ENCODE measurements at places on chromosomes 11 and 22.

GRCh38 chr11:130301002-130301401 lies 13.7 kb downstream of the ZBTB44 start:
- no peak for DNase-seq

DNA sequence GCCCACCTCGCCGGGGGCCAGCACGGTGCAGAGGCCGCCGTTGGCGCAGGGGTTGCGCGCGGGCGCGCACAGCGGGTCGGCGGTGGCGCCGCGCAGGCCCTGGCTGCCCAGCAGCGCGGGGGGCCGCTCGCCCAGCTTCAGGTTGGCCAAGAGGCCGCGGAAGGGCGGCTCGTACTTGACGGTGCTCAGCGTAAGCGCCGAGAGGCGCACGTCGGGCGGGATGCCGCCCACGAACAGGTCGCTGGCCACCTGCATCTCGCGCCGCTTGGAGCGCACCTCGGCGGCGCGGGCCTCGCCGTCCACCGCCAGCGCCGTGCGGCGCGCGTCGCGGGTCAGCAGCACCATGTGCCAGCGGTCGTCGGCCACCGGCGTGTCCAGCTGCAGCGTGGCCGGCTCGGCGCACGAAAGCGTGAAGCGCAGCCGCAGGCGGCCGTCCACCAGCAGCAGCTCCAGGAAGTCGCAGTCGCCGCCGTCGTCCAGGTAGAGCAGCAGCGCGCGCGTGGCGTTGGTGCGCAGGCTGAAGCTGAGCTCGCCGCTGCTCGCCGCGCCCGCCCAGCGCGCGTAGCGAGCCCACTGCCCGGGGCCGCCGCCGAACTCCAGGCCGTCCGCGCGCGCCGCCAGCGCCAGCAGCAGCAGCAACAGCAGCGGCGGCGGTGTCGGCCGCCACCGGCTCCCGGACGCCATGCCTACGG lies 9.8 kb downstream of the NRXN2 start:
- no peak for DNase-seq

DNA sequence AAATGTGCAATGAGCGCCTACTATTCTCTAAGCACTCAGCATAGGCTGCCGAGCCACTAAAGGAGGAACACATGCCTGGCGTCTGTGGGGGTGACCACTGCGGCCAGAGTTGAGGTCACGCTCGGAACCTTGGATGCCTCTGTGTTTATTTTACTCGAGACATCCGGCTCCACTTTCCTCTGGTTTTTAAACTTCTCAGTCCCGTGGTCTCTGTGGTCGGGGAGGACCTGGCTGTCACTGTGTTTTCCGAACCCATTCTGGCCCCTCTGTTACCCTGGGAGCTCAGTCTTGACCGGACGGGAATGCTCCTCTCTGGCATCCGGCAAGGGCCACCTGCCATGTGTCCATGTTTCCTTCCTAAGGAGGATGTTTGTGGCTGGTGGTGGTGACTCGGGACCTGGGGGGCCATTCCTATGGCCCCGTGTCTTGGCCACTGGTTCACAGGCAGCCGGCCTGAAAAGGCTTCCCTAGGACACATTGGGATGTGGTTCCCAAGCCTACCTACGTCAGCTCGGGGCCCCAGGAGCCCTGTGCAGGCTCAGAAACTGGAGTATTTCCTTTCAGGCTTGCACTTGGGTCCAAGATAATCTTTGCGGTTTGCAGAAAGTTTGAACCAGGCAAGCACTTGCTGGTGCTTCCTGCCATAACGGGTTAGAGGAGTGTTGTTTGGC lies 46.7 kb upstream of the PARVG start:
- no peak for DNase-seq

DNA sequence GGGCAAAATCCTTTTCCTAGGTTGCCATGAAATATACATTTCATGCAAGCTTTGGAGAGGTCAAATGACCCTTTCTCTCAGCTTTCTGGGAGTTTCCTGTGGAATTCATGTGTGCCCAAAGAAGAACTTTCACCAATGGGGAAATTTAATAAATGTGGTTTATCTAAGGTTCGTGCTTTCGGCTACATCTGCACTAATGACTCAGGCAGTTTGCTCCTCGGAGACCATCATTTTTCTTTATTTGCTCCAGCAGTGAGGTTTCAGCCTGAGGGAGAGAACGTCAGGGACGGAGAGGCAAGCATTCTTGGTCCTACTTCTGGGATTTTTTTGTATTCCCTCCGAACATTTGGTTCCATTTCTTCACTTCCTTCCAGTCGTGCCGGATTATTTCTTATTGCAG lies 85.2 kb downstream of the FLI1 start:
- DNase-seq = no peak

GRCh38 chr11:108973402-108974162 lies 308.7 kb downstream of the DDX10 start:
- DNase-seq = no peak

DNA sequence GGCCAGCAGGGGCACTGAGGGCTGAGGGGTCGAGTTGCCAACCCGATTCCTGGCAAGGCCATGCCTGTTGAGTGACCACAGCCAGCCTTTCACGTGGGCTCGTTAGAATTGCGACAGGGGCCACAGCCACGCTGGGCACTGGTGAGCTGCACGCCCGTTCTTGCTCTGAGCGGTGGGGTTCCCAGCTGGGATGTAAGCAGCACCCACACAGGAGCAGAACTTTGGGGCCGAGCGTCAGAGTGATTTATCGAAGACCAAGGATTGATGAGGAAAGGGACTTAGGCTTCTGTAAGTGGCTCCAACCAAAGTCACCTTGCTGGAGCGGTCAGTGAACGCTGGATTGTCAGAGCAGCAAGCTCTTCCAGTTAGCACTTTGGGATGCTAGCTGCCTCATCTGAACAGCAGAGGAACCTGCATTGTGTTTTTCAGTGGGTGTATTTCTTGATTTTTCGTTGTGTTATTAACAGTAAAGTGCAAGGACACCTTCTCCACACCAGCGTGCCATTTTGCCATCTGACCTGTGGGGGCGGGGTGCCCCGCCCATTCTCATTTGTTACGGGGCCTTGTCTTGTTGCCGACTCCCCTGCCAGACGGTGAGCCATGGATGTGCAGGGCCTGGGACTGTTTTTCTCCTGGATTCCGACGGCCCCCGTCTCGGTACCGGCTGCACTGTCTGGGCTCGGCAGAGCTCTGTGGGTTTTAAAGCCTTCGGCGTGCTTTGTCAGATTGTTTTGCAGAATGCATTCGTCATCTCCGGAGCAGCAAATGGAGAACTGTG lies 202.5 kb downstream of the TBC1D22A start:
- DNase-seq = no peak

DNA sequence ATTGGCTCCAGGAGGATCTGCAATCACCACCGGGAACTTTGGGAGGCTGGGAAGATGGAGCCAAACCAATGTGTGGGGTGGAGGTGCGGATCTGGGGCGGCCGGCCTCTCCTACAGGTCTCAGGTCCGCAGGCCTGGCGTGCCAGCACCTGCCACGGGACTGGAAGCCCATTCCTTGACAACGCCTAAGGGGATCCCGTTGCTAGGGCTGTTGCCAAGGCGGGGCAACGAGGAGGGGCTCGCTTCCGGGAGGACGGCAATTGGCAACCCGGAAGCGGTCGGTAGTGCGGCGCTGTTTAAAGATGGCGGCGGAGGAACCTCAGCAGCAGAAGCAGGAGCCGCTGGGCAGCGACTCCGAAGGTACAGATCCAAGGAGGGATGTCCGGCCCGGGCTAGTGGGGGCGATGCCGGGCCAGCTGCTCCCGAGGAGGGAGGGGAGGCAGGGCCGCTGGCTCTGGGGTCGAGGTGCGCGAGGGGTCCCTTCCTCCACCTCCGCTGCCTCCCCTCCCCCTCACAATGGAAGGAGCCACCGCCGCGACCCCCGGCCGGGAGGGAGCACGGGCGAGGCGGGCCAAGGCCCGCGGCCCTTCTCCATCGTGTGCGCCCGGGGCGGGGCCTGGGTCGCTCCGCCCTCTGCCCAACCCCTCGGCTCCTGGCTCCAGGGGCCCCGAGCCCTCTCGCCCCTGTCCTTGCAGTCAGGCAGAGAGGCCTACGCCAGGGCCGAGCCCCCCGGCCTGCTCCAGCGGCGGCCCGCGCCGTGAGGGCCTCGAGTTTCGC lies at the start of gene OTUB1:
TSS of gene OTUB1 (plus strand) at position 283 of the 776 bp plus-strand sequence. CDS start at position 302, 19 bp downstream.
- DNase-seq = peak; percentile 79

DNA sequence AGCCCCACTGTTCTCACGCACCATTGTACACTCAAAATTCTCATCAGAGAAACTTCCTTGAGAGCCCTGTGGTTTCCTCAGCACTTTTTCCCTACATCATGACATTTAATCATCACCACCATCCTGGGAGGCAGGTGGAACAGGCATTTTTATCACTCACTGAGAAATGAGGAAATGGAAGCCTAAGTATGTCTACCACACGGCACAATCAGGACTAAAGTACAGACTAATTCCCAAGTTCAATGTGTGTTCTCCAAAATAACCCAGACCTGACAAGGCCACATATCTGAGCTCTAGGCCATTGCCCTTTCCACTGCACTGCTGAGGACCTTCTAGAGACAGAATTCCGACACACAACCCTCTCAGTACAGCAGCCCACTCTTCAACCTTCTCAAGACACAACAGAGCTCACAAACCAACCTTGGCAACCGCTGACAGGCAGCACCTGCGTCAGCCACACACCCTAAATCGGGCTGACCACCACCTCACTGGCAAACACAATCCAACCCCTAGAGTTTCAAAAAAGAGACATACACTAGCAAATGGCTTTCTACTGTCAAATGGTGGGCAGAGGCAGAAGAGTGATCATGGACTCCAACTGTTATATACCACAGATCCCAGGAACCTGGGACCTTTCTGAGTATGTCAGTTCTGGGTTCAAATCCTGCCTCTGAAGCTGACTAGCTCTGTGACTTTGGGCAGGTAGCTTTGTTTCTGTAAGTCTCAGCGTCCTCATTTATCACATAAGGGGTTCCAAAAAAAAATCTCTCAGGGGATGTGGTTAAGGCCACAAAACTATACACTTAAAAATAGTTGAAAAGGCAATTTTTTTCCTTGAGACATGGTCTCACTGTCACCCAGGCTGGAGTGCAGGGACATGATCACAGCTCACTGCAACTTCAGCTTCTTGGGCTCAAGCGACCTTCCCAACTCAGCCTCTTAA lies 16.3 kb downstream of the SMCO4 start:
- DNase-seq = no peak

- DNase-seq = no peak
Observed at GRCh38 chr22:40951795-40952605, 822 bp downstream of the RBX1 start.

- DNase-seq = no peak
Observed at GRCh38 chr11:116590844-116591570, 181.8 kb downstream of the BUD13 start.

- DNase-seq = no peak
Observed at GRCh38 chr22:28923826-28924732, 40.7 kb downstream of the ZNRF3 start.

DNA sequence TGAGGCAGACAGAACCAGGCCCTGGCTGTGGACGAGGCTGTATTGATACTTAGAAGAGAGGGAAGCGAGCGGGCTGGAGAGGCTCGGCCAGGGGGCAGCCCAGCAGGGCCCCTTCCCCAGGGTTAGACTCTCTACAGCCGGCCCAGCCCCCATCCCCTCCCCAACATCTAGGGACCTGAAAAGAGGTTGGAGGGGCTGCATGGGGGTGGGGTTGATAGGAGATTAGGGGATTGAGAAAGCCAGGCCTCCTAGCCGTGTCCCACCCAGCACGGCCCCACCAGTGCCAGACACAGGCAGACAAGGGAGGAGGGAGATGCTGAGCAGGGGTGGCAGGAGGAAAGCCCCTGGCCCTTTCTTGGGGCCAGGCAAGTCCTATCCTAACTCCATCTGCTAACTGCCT lies 5.7 kb downstream of the LSP1 start:
- DNase-seq = no peak

DNA sequence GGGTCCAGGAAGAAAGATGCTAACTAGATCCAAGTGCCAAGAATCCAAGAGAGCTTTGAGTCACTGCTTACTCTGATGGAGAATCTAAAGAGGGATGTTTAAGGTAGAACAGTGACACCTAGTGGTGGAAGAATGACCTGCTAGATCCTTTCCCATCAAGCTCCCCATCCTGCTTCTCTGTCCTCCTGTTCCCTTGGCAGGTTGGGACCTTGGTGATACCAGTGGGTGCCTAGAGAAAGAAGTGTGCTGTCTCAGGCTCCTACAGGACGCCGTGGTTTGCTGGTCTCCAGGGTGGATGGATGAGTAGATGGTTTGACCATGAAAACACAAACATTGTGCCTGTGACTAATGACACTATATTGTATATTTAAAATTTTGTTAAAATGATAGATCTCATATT lies 383.7 kb downstream of the TMEM135 start:
- no peak for DNase-seq

GRCh38 chr11:27266125-27266524 lies 96.9 kb downstream of the CCDC34 start:
- DNase-seq = no peak

DNA sequence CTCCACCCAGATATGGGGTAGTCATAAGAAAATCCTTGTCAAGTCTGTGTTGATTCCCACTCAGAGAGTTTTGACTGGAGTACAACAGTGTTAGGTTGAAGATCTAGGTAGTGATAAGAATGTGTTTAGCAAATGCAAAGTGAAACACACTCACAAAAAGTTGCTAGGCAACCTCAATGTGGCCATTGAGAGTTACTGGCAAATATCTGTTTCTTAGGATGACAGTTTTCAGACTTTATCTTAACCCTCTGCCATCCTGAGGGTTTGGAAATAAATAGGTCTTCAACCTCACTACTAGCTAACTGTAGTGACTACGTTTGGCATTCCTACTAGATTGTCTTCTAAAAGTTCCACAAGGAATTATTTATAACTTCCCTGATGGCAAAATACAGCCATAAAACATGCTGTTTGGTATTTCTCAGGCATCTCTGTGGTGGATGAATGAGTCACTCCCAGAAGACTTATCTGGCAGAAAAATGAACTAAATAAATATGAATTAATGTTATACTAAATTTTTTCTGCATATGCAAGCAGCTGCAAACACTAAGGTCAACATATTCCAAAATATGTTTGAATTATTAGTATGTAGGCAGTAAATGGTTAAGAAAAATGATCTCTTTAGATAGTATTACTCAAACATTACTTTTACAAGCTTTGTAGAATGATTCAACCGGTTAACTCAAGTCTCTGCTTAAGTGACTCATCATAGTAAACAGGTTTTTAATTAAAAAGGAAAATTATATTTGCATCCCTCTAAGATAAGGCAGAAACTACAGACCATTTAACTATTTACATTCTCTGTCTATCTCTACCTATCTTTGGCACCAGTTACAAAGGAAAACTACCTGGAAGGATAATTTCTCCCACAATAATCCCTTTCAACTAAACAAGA lies 17.1 kb upstream of the SYTL2 start:
- DNase-seq = no peak

DNA sequence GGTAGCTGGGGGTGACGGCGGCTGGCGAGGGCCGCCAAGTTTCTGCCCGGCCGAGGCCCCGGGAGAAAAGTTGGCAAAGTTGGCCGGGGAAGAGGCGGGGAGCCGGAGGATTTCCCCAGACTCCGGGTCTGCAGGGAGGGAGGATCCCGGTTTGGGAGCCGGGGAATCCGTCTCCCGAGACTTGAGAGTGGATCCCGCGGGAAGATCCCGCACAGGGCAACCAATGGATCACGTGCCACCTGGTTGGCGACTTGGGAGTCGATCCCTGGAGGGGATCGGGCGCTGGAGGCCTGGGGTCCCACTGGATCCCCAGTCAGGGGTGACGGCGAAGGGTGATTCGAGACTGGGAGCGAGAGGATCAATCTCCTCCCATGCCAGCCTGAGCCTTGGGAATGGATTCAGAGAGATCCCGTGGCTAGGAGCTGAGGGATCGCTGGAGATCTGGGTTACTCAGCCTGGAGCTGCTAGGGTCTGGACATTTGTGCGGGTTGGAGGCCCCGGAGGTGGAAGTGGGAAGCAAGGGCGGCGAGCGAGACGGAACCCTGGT lies 394 bp downstream of the KIAA1671 start:
- no peak for DNase-seq
